ENCODE measurements at places on chromosomes 2 and 18. TPM values are rescaled to one million over a fixed set of nuclear protein-coding genes. Genes with fewer than 3 reads are reported as not detected.

KRCC1 gene
- 11.9 TPM for total RNA-seq

LYPD6B gene
- not detected for total RNA-seq

ZAP70 gene
- 206 TPM for total RNA-seq

METTL4 gene
- total RNA-seq = 22.2 TPM

MZT2A gene
- total RNA-seq = 156 TPM

ABCB11 gene
- total RNA-seq = not detected

NEURL3 gene
- total RNA-seq = 0.13 TPM

Measured in activated CD8-positive, alpha-beta memory T cell treated with anti-CD3 and anti-CD28 coated beads for 36 hours (primary cell).